ENCODE measurements at places on chromosomes 16 and 17.

DNA sequence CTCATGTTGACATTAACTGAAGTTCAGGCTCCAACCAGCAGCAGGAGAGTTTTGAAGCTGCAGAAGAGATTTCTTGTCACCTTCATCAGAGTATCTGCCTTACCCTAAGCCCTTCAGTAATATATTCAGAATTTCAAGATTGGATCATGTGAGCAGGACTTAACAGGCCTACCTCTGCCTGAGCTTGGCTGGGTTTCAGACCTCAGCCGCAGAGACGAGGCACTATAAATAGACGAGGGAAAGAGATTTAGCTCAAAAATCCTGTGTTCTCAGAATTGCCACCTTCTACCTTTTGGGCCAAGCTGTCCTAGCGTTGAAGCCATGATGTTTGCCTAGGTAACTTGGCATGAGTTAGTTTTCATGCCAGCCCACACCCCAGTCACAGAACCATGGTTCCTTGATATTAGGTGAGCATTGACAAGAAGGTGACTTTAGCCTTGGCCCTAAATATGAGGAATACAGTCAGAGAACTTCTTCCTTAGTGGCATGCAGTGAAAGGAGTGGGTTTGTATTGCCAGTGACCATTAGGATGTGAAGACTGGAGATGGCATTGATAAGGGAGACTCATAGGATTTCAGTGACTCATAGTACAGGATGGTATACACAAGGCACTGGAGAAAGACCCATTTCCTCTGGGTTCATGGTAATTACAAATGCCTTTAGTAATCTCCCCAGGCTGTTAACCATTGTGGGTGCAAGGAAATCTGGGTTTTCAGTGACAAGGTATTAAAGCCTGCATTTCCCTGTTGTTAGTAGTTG is 224.3 kb downstream of the MSI2 start:
- DNase-seq: no peak

GRCh38 chr16:31513126-31513525 is 4.9 kb upstream of the RUSF1 start:
- no peak for DNase-seq

DNA sequence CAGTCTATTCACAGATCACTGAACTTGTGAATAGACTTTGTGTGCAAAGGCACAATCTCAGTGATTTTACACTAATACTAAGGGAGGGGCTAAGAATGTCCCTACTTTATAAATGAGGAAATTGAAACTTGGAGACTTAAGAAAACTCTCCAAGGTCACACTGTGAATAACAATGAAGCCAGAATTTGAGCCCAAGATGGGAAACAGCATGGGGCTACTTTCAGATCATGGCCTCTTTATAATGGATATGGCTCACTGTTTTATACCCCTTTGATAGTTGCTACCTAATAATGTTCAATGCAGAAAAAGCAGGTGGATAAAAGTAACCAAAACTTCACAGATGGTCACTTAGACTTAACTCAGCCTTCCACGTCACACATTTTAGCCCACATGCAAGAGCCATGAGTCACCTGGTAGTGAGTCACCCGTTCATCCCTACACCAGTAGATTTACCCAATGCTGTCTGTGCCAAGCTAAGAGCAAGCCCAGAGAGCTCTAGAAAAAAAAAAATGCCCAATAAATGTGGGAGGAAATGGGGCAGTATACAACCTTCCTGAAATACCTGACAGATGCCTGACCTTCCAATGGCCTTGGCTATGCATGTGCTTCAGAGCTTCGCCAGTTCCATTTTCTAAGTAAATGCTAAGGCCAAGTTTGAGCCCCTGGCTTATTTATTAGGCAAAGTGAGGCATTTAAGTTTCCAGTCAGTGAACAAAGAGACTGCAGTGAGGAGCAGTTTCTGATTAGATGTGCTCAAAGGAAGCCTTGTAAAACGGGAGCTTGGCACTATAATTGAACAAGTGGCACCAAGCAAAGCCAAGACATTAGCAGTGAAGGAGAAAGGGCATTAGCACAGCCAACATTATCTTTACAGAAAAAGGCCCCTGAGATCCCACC is 219.7 kb downstream of the TMEM114 start:
- no peak for DNase-seq

- DNase-seq: no peak
Observed at GRCh38 chr17:34758316-34758715, 178.9 kb downstream of the TMEM132E start.

- DNase-seq: no peak
Observed at GRCh38 chr16:19857593-19858339, 26.9 kb downstream of the GPRC5B start.

GRCh38 chr16:23702951-23703350 is 10.1 kb downstream of the ERN2 start:
- no peak for DNase-seq

DNA sequence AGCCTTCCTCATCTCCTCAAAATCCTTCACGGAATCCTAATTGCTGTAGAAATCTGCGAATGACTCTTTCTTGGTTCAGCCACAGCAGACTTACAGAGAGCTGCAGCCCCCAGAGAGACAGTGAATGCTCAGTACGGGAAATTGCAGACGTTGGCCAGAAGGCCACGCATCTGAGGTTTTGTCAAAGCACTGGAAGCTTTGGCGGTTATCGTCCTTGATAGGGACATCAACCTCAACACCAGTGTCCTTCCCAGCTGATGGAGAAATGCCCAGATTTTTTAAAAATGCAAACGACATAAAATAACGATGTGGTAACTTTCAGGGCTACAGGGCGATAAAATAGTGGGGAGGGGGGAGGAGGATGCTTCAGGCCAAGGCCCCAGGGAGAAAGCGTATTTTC is 166.6 kb upstream of the CIBAR2 start:
- no peak for DNase-seq

DNA sequence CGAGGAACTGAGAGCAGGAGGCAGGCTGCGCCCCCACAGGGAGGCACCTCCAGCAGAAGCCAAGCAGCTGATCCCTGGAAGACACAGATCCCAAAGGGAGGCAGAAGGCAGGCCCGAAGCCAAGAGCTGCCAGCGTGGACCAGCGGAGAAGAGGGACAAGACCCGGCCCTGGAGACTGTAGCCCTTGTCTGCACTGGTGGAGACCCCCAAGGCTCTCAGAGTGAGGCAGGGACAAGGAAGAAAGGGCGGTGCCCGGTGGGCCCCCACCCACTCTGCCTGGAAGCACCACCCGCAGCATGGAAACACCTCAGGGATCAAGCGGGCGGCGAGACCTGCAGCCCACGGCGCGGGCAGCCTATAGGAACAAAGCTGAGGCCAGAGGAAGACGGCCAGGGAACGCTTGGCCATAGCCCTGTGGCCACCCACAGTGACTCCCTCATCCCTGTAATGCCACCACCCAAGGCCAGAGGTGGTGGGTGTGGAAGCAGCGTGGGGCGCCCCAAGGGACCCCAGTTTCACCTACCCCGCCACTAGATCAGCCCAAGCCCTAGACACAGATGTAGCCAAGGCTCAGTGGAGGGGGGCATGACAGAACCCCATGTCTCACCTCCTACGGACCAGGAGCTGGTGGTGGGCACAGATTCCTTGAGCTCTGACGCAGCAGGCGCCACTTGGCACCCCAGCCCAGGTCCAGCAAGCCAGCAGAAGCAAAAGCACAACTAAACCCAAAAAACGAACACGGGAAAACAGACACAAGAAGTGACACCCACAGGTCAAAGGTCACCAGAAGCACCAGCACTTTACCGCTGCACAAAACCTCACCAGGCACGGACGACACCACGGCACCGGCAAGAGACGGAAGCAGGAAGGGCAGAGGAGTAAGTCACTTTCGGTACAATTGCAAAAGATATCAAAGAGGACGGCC is 2.9 kb upstream of the SIRT7 start:
- no peak for DNase-seq

- no peak for DNase-seq
Observed at GRCh38 chr17:4806456-4806776, 536 bp upstream of the PLD2 start.

DNA sequence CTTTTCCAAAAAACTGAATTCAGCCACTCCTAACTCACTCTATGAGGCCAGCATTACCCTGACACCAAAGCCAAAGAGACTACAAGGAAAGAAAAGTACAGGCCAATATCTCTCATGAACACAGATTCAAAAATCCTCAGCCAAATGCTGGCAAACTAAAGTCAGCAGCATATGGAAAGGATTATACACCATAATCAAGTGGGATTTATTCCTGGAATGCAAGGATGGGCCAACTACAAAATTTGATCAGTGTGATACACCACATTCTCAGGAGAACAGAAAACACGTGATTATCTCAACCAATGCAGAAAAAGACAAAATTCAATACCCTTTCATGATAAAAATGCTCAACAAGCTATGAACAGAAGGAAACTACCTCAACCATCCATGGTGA is 7.7 kb upstream of the AATK start:
- DNase-seq: no peak

DNA sequence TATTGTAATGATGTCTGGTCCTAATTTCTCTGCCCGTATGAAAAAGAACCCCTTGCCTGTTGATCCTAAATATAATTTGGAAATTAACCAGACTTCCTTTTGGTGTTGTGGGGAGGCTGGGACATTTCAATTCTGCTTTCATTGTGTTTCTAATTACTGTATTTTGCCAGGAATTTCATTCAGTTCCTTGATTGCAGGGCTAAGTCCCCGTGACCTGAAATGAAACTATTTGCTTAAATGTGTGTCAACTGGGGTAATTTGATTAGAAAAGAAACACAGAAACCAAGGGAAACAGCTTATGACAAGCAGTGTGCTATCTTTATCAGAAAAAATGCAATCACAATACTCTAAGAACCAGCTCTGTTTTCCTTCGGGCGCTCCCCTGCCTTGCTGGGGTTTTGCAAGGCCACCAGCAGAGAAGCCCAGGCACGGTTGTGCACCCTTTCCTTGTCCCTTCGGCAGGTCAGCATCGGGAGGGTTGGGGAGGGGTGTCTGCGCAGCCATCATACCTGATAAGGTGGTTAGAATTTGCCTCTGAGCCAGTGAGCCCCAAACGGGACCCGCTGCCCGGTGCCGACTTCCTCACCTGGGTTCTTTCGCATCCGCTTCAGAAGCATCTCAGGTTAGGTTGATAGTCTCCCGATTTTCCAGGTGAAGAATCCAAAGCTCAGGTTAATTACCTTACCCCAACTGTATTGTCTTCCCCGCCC is 19.4 kb downstream of the KLHL36 start:
- no peak for DNase-seq

DNA sequence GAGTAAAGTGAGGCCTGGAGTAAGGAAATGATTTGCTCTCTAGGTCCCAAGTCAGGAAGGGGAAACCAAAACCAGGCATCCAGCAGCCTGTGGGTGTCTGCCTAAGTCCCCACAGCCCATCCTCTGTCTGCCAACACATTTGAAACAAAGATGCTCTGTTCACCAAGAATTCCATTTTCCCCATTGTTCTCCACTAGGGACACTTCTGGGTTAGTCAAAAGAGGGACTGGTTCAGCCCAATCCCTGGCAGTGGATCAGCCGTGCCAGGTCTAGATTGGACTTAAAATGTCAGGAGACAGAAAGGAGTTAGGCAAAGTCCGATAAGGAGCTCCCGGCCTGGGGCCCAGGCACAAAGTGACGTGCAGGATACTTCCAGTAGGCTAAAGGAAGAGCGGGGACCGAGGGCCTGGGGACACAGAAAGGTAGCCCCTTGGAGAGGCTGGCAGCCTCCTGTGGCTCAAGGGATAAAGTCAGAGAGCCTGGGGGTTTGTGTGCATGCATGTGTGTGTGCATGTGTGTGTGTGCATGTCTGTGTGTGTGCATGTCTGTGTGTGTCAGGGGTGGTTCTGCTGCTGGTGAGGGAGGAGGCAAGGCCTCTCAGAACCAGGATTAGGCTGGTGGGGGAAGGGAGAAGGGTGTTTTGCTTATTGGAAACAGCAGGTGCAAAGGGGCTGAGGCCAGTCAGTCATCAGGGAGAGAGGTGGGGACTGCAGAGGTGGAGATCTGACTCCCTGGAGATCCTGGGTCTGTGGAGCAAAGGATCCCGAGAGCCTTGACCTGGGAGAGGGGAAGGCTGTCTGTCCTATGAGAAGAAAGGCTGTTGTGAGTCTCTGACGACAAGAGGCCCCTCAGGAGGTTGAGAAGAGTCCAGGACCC is 41.7 kb upstream of the IL34 start:
- DNase-seq: no peak

DNA sequence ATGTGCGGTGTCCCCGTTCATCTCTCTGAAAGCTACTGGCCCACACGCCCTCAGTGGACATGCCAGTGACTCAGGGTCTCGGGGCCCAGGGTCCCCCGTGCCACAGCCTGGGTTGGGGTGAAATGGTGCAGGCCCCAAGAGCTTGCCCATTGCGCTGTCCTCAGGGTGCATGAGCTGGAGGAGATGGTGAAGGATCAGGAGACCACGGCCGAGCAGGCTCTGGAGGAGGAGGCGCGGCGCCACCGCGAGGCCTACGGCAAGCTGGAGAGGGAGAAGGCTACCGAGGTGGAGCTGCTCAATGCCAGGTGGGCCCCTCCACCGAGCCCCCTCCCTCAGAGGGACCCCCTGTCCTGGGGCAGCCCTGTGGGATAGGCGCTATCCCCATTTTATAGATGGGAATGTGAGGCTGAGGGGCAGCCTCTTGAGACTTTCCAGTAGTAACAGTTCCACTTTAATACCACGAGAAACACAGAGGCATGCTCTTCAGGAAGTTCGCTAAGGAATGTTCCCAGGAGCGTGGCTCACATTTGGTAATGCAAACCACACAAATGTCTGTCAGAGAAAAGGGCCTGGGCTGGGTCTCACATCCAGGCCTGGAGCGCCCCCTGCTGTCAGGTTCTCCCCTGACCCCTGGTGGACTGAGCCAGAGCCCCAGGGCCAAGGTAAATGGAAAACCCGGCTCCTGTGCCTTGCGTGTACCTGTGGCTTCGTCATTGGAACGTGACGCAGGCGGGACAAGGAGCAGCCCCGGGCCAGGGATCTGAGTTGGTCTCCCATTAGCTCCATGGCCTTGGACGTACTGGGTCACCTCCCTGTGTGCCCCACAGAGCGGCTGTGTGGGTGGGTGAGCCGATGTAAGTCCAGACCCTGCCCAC is 133.7 kb downstream of the RAB11FIP4 start:
- DNase-seq: peak; percentile 89

DNA sequence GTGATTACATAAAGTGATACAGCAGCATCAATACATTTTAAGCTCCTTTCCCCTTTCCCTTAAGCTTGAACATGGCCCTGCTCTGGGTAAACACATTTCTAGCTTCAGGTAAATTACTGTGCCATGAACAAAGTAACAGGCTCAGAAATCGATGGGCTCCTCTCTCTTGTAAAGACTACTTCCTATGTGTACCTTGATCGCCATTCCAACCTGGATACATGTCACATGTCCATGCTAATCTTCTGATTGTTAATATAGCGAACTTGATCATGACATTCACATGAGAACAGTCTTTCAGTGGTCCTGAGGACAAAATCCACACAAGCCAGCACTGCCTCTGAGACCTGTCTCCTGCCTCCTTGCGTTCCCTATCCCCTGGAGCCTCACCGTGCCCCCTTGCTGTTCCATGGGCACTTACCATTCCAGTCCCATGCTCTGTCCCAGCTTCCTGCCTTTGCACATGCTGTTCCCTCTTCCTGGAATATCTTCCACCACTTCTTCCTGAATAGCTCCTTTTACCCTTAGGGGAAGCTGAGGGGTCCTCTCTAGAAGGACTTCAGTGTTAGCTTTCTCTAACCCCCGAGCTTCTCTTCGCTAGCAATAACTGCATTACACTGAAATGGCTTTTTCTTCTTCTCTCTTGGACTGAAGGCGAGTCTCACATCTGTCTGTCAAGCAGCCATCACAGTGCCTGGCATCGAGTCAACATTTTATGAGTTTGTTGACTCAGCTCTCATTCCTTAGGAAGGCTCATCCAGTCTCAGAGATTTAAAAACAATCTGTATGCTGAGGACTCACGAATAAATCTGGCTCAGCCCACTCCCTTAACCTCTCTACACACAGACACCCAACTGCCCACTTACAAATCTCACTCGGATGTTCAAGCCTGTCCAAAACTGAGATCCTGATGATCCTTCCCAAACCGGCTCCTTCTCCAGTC is 93.3 kb downstream of the ASIC2 start:
- DNase-seq: no peak

Data from D721Med (cell line).